RPMI7951 (cell line): ENCODE measurements at places on chromosomes 5 and 9.

DNA sequence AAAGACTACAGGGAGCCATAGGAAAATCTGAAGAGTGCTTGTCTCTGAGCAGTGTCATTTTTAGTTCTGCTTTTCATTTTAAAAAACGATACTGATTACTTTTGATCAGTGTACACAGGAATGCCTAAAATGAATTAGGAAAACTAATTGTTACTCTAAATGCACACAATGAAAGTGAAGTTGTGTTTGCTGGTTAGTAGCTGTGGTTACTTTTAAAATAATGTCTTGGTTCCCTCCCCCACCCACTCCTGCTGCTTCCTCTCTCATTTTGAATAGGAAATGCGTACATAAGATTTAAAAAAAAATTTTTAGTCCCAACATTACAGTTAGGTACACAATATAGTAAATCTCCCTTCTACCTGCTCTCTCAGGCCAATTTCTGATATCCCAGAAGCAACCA is 47.5 kb upstream of the PLPP1 start:
- no peak for DNase-seq

DNA sequence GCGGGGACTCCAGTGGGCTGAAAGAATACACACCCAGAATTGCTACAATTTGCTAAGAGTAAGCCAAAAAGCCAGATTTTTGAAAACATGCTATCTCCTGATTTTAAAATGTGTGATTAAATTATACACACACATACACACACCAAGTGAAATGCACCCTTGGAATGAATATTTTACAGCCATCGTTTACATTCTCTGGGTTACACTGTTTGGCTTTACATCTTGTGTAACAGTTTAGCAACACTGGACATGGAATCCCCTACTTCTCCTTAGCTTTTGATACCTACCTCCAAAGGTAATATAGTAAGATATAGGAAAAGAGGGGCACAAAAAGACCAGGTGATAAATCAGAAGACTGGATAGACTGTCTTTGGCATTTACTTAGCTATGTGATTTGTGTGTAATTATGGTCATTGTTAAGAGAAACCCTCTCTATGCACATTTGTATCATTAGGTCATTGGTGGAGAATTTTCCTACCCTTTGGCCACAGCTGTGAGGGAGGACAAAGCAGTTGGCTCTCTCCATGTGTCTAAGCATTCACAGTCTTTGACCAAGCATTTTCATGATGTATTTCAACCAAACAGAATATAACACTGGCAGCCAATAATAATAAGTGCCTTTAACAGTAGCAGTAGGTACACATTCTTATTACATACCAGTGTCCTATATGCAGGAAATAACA is 7.6 kb downstream of the SVEP1 start:
- DNase-seq = peak; percentile 9

- no peak for DNase-seq
Observed at GRCh38 chr9:20043461-20043860, 254.6 kb upstream of the SLC24A2 start.

DNA sequence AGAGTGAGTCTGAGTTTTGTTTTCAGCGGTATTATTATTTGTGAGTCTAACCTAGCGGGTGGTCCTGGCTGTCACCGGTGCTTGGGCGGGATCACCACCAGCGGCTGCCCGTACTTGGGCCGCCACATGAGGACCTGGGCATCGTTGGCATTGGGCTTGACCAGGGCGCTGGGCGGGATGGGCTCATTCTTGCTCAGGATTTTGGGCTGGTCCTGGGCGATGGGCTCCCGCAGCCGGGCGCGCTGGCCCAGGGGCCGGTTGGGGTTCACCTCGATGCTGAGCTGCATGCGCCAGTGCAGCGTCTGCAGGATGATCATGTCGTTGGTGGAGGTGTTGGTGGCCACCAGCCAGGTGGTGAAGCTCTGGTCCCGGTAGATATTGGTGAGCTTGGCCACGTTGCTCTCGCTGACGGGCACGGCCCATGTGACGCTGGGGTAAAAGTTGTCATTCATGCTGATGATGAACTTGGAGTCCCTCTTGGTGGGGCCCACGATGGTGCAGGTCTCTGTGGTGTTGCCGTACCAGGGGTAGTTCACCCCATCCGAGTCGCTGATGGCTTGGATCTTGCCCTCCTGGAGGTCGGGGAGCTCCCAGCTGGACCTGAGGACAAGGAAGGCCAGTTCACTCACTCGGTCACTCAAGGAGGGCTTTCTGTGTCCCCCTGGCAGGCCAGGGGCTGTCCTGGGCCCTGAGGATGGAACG is 15.4 kb downstream of the FAM78A start:
- DNase-seq = no peak

DNA sequence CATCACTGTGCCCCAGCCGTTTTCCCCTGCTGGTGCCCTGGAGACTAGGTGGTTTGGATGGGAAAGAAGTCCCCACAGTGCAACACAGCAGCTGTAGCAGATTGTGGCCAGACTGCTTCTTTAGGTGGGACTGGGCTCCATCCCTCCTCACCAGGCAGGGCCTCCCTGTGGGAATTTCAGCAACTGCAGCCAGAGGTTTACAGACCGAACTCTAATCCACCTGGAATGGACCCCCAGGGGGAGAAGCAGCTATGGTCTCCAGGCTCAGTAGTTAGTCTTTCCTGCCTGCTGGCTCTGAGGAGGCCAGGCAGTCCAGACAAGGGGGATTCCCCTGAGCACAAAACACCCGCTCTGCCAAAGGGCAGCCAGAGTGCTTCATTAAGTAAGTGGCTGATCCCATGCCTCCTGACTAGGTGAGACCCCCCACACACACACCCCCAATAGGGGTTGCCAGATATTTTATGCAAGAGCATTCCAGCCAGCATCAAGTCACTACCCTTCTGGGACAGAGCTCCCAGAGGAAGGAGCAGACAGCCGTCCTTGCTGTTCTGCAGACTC is 188.9 kb downstream of the SGCD start:
- DNase-seq = no peak

DNA sequence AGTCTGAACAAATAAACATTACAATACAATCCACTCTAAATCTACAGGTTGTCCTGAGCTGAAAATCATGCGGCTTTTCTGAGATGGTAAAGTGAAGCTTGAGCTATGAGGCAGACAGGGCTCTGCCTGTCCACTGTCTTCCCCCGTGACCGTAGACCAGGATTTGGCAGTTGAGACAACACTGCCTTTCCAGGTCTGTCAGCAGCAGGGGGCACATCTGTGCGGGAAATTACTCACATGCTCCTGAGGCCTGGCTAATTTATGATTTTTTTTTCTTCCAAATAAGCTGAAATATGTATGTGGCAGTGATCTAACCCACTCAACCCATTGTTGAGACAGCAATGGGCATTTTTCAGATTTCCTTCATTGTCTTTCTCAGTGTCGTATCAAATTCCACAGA is 307.9 kb downstream of the FBXL7 start:
- DNase-seq = no peak

DNA sequence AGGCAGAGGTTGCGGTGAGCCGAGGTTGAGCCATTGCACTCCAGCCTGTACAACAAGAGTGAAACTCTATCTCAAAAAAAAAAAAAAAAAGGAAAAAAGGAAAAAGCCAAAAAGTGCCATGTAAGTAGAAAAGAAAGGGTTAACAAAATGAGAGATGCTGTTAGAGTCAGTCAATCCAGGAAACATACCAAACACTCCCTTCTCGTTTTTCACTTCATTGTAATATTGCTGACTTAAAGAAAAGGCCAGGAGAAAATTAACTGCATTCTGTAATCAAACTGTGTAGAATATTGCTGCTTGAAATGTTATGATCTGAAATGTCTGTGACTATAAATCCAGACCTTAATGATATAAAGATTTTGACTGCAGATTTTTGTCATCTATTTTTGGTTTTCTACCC is 379.1 kb downstream of the ENC1 start:
- no peak for DNase-seq
